ENCODE measurements at places on chromosomes 4 and X. TPM values are rescaled to one million over a fixed set of nuclear protein-coding genes. Genes with fewer than 3 reads are reported as not detected.
A peak's percentile ranks its signal among the peaks of the same experiment; 100 is the strongest.

- no peak overlapping the region for H3K27ac ChIP-seq
- no peak for DNase-seq
- no peaks in the 10 kb centered on the region for H3K27me3 ChIP-seq
- H3K36me3 ChIP-seq = no peaks in the 10 kb centered on the region
- no peak overlapping the region for H3K4me3 ChIP-seq
Measured at GRCh38 chr4:189771696-189772361, 168.8 kb upstream of the FRG1 start.

The NUDT10 gene
- 0.43 TPM for polyA plus RNA-seq

DNA sequence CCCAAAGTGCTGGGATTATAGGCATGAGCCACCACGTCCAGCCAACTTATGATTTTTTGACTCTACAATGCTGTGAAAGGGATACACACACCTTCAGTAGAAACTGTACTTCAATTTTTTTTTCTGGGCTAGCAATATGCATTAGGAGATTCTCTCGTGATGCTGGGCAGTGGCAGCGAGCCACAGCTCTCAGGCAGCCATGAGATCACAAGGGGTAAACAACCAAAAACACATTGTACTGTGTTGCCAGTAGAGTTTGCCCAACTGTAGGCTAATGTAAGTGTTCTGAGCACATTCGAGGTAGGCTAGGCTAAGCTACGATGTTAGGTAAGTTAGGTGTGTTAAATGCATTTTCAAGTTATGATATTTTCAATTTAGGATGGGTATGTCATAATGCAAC is 25.7 kb downstream of the RAB33A start:
- H3K4me1 ChIP-seq = no peaks in the 10 kb centered on the region
- no peak overlapping the region for H3K27ac ChIP-seq
- no peak overlapping the region for H3K4me3 ChIP-seq
- H3K36me3 ChIP-seq = no peaks in the 10 kb centered on the region

The ZNF630 gene
- polyA plus RNA-seq = 0.53 TPM

- no peaks in the 10 kb centered on the region for H3K27me3 ChIP-seq
- no peaks in the 10 kb centered on the region for H3K36me3 ChIP-seq
- no peak overlapping the region for H3K27ac ChIP-seq
- DNase-seq = no peak
- H3K4me3 ChIP-seq = no peak overlapping the region
Measured at GRCh38 chrX:7647831-7648230, 195.1 kb upstream of the VCX start.

The MSMO1 gene
- polyA plus RNA-seq = 70.9 TPM

The MAP7D3 gene
- 15.5 TPM for polyA plus RNA-seq

DNA sequence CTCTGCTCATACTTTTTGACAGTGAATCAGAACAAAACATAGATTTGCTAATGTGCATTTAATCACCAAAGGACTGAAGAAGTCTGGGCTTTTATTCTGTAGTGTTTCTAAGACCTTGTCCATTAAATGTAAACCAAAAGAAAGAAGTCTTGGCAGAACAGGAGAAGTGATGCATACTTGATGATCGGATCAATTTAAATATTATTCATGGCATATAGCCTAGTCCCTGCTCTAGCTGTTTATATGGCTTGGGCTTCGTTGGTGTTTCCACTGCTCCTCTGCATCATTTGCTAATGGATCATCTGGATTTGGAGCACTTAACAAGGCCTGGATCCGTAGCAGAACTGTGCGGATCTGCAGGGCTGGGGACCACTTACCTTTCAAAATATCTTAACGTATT is 566.6 kb downstream of the GALNTL6 start:
- no peaks in the 10 kb centered on the region for H3K4me1 ChIP-seq
- H3K36me3 ChIP-seq = no peaks in the 10 kb centered on the region
- H3K27ac ChIP-seq = no peak overlapping the region

The WDR45 gene
- 101 TPM for polyA plus RNA-seq

The SPON2 gene
- polyA plus RNA-seq = 5.3 TPM

The RENBP gene
- polyA plus RNA-seq = not detected

GRCh38 chr4:56417396-56417795 is 18.0 kb downstream of the PPAT start:
- H3K27me3 ChIP-seq = no peaks in the 10 kb centered on the region
- H3K36me3 ChIP-seq = no peaks in the 10 kb centered on the region
- no peak overlapping the region for H3K27ac ChIP-seq
- no peak overlapping the region for H3K4me3 ChIP-seq
- H3K4me1 ChIP-seq = no peaks in the 10 kb centered on the region
- DNase-seq = no peak

GRCh38 chr4:74407891-74408290 is 37.0 kb upstream of the AREG start:
- no peak overlapping the region for H3K27ac ChIP-seq
- H3K4me3 ChIP-seq = no peak overlapping the region
- peaks cover 27% of the 10 kb centered on the region for H3K4me1 ChIP-seq
- no peaks in the 10 kb centered on the region for H3K36me3 ChIP-seq
- no peak for DNase-seq
- no peaks in the 10 kb centered on the region for H3K27me3 ChIP-seq

DNA sequence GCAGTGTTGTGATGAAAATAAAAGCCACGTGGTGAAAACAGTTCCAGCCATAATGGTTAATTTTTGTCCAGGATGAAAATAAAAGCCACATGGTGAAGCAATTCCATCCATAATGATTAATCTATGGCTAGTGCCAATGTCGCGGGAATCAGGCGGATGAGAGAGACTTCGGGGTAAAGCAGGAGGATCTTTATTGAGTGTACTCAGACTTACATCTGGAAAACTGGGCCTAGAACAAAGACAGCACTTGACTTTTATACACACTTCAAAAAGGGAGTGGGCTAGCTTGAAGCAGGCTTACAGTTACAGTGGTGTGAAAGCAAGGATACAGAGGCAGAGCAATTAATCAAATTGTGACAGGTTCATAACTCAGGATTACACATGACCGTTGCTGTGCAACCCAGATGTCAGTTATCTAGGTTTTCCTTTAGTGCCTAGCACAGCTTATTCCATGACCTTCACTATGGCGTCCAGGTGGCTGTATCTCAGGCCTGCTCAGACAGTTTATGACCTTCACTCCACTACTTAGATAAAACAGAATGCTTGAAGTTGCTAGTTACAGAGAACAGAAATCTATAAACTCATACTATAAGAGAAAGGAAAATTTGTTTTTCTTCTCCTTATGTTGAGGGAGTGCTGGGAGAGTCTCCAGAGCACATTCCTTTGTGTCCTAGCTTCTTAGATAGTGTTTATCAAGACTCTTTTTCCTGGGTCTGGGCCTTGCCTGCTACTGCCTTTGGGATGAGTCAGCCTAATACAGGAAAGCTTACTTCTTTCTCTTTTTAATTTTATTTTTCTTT is 5.9 kb upstream of the PLA2G12A start:
- H3K4me1 ChIP-seq = no peaks in the 10 kb centered on the region
- no peaks in the 10 kb centered on the region for H3K36me3 ChIP-seq
- H3K27ac ChIP-seq = no peak overlapping the region
- H3K27me3 ChIP-seq = no peaks in the 10 kb centered on the region

The HS6ST2 gene
- not detected for polyA plus RNA-seq

- no peak for DNase-seq
- no peak overlapping the region for H3K27ac ChIP-seq
Measured at GRCh38 chr4:61152433-61152832, 47.7 kb upstream of the ADGRL3 start.

GRCh38 chrX:39815631-39816030 is 282.1 kb downstream of the BCOR start:
- no peaks in the 10 kb centered on the region for H3K36me3 ChIP-seq
- H3K27ac ChIP-seq = no peak overlapping the region
- DNase-seq = no peak
- H3K4me3 ChIP-seq = no peak overlapping the region
- peaks cover 20% of the 10 kb centered on the region for H3K4me1 ChIP-seq
- no peaks in the 10 kb centered on the region for H3K27me3 ChIP-seq

The CHRNA9 gene
- polyA plus RNA-seq = 1.2 TPM

The CCNQ gene
- polyA plus RNA-seq = 29.1 TPM

- 0 out of 2 replicates have a peak, but pooled peaks cover 4% of the 10 kb centered on the region for H3K36me3 ChIP-seq
- H3K4me3 ChIP-seq = no peak overlapping the region
- DNase-seq = no peak
- H3K27me3 ChIP-seq = no peaks in the 10 kb centered on the region
- no peak overlapping the region for H3K27ac ChIP-seq
Measured at GRCh38 chr4:57083090-57083489, 27.1 kb downstream of the IGFBP7 start.

DNA sequence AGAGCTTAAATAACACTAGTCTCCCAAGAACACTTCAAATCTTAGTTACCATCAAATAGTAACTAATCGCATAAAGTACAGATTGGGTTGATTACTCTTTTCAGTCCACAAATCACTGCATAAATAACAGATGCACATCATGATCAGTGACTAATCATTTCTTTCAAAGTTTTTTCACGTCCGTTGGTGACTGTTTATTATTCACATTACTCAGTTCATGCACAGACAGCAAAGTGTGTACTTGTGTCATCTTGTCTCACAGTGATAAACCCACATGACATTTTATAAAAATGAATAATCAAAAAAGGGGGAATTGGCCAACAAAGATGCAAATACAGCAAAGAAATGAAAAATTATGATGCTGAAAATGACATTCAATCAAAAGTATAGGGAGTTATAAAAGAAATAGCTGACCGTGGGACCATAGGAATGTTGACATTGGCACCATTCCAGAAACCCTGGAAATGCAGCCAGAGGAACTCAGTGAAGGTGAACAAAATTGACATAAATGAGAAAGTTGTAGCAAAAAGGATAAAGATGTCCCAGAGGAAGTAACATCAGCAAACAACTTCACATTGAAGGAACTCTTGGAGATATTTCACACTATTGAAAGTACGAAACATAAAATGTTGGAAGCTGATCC is 161.5 kb downstream of the SOX3 start:
- H3K4me1 ChIP-seq = no peaks in the 10 kb centered on the region
- no peaks in the 10 kb centered on the region for H3K27me3 ChIP-seq
- peak; percentile 24 for DNase-seq

DNA sequence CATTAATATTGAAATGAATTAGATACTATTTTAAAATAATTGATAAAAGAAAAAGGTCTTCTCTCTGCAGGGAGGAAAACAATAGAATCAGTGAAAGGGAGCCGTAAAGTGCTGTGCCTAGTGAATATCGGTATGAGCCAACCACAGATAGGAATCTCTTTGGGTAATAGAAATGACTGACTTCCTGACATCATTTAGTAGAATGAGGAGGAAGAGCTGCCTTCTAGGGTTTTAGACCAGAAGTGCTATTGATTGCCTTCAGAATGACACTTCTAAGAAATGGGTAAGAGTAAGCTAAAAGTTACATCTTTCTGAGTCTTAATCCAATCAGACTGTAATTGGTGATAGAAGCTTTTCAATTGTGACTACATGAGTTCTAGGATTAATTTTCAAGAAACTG is 134.0 kb upstream of the MAP9 start:
- no peaks in the 10 kb centered on the region for H3K4me1 ChIP-seq
- H3K4me3 ChIP-seq = no peak overlapping the region
- H3K36me3 ChIP-seq = no peaks in the 10 kb centered on the region
- peaks cover 8% of the 10 kb centered on the region for H3K27me3 ChIP-seq
- DNase-seq = no peak
- no peak overlapping the region for H3K27ac ChIP-seq

- DNase-seq = no peak
- H3K27me3 ChIP-seq = peaks cover 31% of the 10 kb centered on the region
- H3K4me3 ChIP-seq = no peak overlapping the region
- H3K36me3 ChIP-seq = no peaks in the 10 kb centered on the region
Measured at GRCh38 chr4:1505511-1506460, 99.5 kb upstream of the NKX1-1 start.

DNA sequence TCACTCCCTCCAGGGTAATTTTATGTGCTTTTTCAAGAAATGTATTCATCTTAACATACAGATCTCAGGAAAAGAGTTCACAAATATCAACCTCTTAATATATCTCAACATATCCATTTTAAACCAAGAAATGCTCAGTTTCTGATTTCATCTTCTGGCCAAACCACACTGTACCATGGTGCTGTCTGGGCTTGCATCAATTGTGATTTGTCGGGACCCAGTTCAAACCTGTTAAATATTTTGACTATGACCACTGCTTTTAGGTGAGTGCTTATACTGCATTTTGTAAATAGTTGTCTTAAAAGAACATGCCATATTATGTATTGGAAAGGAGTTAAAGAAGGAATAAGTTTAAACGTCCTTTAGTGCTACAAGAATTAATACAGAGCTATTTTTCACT is 352.1 kb downstream of the SPOCK3 start:
- H3K36me3 ChIP-seq = no peaks in the 10 kb centered on the region
- H3K4me3 ChIP-seq = no peak overlapping the region
- no peaks in the 10 kb centered on the region for H3K4me1 ChIP-seq
- no peak for DNase-seq
- no peak overlapping the region for H3K27ac ChIP-seq

DNA sequence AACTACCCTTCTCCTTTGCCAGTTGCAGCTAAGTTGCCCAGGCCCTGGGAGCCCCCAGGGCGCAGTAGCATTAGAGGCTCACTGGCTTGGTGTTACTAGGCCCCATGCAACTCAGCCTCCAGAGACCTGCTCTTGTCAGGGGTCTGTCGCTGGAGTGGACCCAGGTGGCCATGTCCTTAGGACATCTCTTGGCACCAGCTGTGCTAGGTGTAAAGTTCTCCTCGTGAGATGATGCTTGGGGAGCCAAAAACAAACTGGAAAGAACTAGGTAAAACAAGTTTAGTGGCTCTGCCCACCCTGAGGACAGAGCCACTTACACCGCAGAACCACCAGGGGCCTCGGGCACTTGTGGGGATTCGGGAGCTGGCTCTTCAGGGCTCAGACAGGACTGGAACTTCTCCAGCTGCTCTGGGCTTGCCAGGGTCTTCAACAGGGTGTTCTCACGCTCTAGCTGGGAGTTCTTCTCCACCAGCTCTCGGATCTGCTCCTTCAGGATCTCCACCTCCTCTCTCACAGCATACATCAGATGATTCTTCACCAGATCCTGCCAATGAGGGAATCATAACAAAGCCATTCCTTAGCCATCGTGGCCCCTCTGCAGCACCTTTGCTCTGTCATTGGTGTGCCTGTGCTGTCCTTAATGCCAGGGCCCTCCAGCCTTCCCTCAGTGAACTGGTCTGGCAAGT is 61.2 kb downstream of the TSC22D3 start:
- H3K27me3 ChIP-seq = no peaks in the 10 kb centered on the region
- peak overlapping the region; percentile 91 for H3K4me3 ChIP-seq
- DNase-seq = peak; percentile 52
- peaks cover 52% of the 10 kb centered on the region for H3K4me1 ChIP-seq
- H3K36me3 ChIP-seq = 0 out of 2 replicates have a peak, but pooled peaks cover 9% of the 10 kb centered on the region
